H9 (cell line): ENCODE measurements at places on chromosomes 13 and 19. TPM values are rescaled to one million over a fixed set of nuclear protein-coding genes. Genes with fewer than 3 reads are reported as not detected.
A peak's percentile ranks its signal among the peaks of the same experiment; 100 is the strongest.

Gene FCER2
- total RNA-seq: not detected in 2 replicates

Gene KLK15
- total RNA-seq: not detected in 2 replicates

GRCh38 chr19:50492303-50493052, 15.8 kb upstream of the GARIN5A start:
- no peaks in the 10 kb centered on the region; the same call in 1 of the 2 replicates for H3K36me3 ChIP-seq
- peak; percentile 39 for DNase-seq
- no peak overlapping the region for H3K27ac ChIP-seq
- peaks cover 4% of the 10 kb centered on the region; the same call in 1 of the 2 replicates for H3K4me1 ChIP-seq

Gene RAB3A
- 6.8 and 8.5 TPM in 2 replicates for total RNA-seq

DNA sequence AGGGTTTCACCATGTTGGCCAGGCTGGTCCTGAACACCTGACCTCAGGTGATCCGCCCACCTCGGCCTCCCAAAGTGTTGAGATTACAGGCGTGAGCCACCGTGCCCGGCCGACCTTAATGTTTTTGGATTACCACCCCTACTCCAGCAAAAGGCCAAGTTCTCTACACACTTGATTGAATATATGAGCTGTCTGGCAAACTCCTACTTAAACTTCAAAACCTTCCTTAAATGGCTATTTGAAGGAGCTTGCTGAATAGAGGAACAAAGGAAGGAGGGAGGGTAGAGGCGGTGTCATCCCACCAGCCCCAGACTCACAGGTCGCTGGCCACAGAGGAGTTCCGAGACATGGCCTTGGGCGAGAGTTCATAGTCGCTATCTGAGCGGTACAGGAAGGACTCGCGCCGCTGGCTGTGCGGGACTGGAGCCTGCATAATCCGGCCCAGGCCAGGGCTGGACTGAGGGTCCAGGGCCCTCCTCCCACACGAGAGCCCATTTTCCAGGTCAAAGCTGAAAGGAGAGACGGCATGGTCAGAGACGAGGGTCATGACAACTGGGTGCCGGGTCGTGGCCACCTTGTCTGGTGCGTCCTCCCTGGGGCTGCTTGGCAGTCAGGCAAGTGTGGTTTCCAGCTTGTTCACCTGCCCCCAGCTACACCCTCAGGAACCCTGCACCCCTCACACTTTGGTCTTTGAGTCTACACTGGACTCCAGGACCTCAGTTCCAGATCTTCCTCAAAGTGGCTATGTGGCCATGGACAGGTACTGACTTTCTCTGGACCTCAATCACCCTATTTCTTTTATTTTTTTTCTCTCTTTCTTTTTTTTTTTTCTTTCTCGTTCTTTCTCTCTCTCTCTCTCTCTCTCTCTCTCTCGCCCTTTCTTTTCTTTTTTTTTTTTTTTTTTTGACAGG, 4.2 kb downstream of the PDE4C start:
- H3K4me1 ChIP-seq: no peaks in the 10 kb centered on the region; the same call in 1 of the 2 replicates
- no peaks in the 10 kb centered on the region; the same call in 2 of the 3 replicates for H3K36me3 ChIP-seq
- H3K4me3 ChIP-seq: no peak overlapping the region
- DNase-seq: no peak

- no peak for DNase-seq
- no peaks in the 10 kb centered on the region for H3K27me3 ChIP-seq
- H3K36me3 ChIP-seq: no peaks in the 10 kb centered on the region
- H3K4me1 ChIP-seq: no peaks in the 10 kb centered on the region
- no peak overlapping the region for H3K27ac ChIP-seq
These were observed 277.9 kb upstream of the SPRY2 start for GRCh38 chr13:80618781-80619180.
